Stimulated activated memory B cell treated with anti-CD40 and anti-IgM and Interleukin-4, amounts not matched to agents 10 μg/mL and 1 μg/mL and 100 μg/mL, for 72 hours (primary cell): ENCODE measurements at places on chromosomes 7 and 10.

DNA sequence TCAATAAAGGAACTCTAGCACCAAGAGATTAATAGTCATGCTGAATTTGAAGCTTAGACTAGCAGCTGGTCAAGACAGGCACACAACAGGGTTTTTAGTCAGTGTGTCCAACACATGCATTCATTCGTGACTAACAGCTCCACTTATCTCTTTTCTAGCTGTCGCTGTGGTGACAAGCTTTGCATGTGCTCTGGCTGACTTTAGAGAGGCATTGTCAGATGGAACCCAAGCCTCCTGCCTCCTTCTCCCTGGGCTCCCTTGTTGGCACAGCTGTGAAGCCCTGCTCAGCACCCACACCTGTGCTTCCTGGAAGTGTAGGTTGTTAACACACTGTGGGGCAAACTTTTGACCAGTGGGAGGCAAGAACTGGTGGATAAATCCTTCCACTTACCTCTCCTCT, 9.8 kb upstream of the AGK start:
- no peak for ATAC-seq

DNA sequence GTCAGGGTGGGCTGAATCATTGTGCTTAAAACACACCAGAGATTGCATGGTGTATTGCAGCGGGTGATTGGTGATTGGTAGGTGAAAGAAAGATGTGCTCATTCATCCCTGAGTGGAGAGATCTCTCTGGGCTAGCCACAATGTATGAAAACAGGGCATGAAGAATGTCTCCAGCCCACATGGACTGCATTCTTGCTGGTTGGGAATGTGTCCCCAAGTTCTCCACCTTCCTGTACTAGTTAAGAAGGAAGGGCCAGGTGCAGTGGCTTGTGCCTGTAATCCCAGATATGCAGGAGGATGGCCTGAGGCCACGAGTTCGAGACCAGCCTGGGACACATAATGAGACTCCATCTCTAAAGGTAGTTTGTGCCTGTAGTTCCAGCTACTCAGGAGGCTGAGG, 113.8 kb upstream of the LANCL2 start:
- ATAC-seq: no peak

- peak; percentile 77 for ATAC-seq
These were observed 2.2 kb upstream of the ASCC1 start for GRCh38 chr10:72218325-72218724.

DNA sequence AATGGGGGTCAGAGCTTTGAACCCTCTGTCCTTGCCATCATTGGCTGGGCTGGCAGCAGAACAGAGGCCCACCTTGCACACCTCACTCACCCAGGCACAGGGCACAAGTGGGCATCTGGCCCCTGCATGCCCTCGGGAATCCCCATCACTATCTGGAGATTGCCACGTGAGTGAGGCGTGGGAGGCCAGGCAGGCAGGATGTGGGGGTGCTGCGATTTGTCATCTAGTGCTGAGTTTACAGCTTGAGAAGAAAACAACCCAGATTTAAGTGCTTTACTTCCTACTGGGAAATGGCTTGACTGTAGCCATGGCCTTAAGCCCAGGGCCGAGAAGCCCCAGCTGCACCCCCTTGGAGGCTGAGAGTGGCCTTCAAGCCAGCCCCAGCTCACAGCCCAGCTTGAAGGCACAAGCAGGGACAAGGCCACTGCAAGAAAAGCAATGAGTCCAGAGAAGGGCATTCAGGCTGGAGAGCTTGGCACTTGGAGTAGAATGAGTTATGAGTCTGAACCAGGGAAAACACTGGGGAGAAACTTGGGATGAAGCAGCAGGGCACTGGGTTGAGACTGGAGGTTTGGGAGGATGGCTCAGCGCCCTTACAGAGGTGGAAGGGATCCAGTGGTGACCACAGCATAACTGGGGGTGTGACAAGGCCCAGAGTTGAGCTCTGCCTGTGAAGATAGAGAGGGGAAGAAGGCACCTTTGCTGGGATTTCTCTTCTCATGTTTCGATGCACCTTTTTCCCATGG, 123.0 kb downstream of the CXCL12 start:
- no peak for ATAC-seq

- no peak for ATAC-seq
These were observed 244.9 kb downstream of the THSD7A start for GRCh38 chr7:11587048-11587447.

DNA sequence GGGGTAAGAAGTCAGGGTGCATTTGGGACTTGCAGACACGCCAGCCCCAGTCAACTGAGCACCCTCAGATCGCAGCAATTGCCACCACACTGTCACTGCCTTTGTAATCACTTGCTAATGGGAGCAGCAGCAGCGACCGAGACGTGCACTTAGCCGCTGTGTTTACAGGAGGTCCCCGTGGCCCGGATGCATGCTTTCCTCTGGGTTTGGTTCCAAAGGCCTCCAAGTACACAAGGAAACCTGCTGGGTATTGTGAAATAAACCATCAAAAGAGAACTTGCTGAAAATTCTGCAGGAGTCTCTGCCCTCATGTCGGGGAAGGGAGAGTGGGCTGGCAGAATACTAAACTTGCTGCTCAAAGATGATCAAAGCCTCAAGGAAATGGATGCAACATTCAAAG, 341.7 kb downstream of the DNAJB6 start:
- no peak for ATAC-seq

DNA sequence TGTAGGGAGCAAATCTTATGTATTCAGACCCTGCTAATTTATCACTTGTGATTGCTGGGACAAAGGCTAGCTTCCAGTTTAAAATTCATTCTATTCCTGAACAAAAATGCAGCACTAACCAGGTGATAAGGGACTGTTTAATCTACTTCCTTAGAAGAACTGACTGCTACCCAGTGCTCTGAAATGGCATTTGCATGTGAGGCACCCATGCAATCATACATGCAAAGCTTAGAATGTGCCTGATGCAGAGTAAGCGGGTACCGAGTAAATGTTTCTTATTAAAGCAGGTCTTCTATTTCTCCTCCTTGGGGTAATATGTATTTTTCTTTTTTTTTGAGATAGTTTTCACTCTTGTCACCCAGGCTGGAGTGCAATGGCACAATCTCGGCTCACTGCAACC, 54.5 kb downstream of the NEURL1 start:
- no peak for ATAC-seq

DNA sequence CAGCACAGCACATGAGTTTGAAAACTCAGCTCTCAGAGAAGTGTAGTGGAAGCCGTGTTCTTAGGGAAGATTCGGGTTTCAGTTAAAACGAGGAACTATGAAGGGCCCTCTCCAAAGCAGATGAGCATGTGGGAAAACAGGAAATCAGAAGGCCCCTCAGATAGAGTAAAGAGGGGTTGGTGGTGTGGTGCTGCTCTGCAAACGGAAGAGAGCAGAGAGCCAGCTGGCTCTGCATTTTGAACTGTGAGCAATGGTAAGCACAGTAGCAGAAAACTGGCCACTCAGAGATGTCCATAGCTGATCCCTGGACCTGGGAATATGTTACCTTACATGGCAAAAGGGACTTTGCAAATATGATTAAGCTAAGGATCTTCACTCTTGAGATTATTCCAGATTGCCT, 27.9 kb upstream of the CUL1 start:
- no peak for ATAC-seq

GRCh38 chr7:5750031-5750653, 31.3 kb downstream of the RNF216 start:
- ATAC-seq: no peak

- peak; percentile 90 for ATAC-seq
These were observed 72.8 kb downstream of the CCNY start for GRCh38 chr10:35409094-35409582.

DNA sequence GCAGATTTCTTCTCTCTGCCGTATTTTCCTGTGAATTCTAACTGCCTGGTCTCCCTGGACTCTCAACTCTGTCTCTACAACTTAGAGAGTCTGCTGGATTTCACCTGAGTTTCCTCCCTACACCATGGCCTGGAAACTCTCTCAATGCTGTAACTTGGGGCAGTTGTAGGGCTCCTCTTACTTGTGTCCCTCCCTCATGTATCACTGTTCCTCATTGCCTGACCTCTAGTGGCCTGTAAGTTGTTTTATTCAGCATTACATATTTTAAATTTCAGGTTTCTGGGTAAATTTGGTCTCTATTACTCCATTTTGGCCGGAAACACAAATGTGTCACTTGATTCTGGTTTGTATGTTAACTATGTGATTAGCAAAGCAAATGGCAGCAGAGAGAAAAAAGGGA, 70.9 kb downstream of the DYNC1I1 start:
- ATAC-seq: no peak

GRCh38 chr10:50618624-50619023, 5.1 kb downstream of the SGMS1 start:
- ATAC-seq: no peak

DNA sequence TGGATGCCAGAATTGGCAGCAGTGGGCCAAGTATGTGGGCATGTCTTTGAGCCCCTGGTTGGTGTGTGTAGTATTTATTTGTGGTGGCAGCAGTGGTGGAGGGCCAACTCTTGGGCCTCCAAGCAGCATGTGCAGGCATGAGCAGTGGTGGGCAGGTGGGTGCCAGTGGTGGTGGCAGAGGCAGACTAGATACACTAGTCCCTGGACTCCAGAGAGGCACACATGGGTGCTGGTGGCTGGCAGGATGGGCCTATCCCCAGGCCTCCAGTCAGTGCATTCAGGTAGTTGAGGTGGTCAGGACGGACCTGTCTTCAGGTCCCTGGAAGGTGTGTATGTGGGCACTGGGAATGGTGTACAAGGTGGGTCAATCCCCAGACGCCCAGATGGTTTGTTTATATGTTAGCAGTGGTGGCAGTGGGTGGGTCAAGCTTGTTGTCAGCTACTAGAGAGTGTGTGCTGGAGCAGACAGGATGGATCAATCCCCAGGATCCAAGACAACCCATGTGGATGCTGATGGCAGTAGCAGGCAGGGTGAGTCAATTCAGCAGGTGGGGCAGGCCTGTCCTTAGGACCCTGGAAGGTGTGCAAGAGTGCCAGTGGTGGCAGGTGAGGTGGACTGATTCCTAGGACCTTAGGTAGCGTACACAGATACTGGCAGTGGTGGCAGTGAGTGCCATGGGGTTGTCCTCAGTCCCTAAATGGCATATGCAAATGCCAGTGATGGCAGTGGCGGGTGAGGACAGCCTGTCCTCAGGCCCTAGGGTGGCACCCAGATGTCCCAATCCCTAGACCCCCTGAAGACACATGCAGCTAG, 294.3 kb downstream of the RPS24 start:
- no peak for ATAC-seq

GRCh38 chr7:21218155-21218554, 209.7 kb upstream of the SP4 start:
- no peak for ATAC-seq

DNA sequence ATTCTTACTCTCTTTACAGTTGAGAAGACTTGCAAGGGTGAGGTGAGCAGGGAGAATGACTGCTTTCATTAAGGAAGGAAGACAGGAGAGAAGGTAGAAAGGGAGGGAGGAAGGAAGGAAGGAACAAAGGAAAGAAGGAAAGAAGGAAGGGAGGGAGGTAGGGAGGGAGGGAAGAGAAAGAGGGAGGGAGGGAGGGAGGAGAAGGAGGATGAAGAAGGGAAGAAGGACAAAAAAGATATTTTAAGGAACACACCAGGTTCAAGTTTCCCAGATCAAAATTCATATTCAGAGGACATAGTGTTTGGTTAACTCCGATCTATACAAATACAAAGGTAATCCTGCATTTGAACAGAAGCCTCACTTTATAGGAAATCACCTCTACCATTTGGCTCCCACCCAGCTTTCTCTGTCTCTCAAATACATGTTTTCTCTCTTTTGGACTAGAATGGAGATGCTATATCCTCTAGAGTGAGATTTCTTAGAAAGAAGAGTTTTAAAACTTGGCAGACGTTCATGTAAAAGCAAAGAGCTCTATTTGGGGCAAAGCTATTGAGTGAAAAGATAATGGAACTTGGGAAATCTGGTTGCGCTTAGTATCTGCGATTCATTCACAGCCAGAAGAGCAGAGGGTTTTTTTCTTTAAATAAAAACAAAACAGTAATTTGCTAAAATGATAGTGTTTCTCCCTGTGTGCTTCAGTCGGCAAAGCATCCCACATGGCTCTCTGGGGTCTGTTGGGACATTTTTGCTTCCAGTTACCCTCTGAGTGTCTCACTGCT, 261.9 kb upstream of the LYZL1 start:
- no peak for ATAC-seq

GRCh38 chr10:3067859-3068179, 471 bp downstream of the PFKP start:
- peak; percentile 2 for ATAC-seq

DNA sequence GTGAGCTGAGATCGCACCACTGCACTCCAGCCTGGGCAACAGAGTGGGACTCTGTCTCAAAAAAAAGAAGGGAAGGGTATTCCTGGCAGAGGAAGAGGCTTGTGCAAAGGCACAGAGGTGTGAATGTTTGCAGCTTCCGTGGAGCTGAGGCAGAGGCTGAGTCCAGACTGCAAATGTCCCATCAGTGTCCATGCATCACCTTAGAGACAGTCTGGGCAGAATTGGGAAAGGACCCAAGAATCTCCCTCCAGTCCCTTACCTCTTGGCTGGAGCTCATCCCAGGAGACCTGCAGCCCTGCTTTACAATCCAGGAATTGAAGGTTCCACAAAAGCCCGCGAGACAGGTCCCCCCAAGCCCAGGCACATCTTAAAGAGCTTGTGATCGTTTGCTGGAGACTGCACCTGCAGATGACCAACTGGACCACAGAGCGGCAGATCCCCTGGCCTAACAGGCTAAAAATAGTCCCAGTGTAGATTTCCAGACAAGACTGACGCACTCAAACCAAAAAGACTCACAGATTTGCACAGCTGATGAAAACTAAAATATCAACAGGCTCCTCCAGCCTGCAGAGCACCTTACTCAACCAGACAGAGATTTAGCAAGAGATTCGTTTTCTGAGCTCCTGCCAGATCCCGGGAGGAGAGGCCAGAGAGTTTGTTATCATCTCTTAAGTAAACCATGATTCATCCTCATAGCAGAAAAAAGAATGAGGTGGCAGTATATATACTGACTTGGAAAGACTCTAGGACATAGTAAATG, 22.9 kb upstream of the NANOS1 start:
- ATAC-seq: peak; percentile 20

GRCh38 chr10:15167411-15168290, 842 bp downstream of the NMT2 start:
- ATAC-seq: peak; percentile 46

- ATAC-seq: no peak
These were observed 2.8 kb upstream of the ELN start for GRCh38 chr7:74025146-74025545.

- ATAC-seq: no peak
These were observed 179.5 kb upstream of the HGF start for GRCh38 chr7:81949306-81949705.

- no peak for ATAC-seq
These were observed 136.8 kb downstream of the MDFIC start for GRCh38 chr7:115058726-115059125.
